ENCODE measurements at places on chromosomes 7 and 10. TPM values are rescaled to one million over a fixed set of nuclear protein-coding genes. Genes with fewer than 3 reads are reported as not detected.

Gene SPDYE9
- not detected for total RNA-seq

Gene TMEM130
- not detected for total RNA-seq

Gene CALHM3
- not detected for total RNA-seq

Gene STEAP2
- 5.0 TPM for total RNA-seq

Gene ABHD11
- total RNA-seq = 8.3 TPM

Gene LIPK
- total RNA-seq = 3.3 TPM

Gene GPR26
- not detected for total RNA-seq

Gene PNLIP
- total RNA-seq = not detected

Gene NXPH1
- total RNA-seq = not detected

Gene UTF1
- not detected for total RNA-seq

Gene GRID1
- 2.7 TPM for total RNA-seq

GRCh38 chr7:99326408-99326782, 697 bp downstream of the ARPC1A start:
- peak overlapping the region; percentile 98 for H3K27ac ChIP-seq
- H3K4me3 ChIP-seq = peak overlapping the region; percentile 97
- H3K36me3 ChIP-seq = no peaks in the 10 kb centered on the region
- DNase-seq = no peak

- peaks cover 34% of the 10 kb centered on the region for H3K4me1 ChIP-seq
- no peaks in the 10 kb centered on the region for H3K27me3 ChIP-seq
- H3K4me3 ChIP-seq = no peak overlapping the region
- no peak for DNase-seq
- no peaks in the 10 kb centered on the region for H3K36me3 ChIP-seq
Measured at GRCh38 chr10:38007991-38008390, 2.5 kb upstream of the ZNF33A start.

DNA sequence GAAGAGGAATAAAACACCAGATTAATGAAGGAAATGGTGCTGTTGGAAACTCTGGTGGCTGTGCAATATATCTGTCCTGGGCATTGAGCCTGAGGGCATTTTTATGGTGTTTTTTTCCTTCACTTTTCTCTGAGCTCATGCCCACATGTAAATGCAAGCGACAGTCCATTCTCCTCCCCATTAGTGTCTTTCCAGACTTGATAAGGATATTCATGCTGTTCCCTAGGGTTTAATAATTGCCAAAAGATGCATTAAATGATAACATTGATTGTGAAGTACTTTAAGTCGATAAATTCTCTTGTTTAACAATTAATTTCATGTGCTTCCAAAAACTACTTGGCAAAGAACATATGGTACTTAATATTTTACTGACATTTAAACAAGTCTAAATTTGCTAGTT, 384.7 kb downstream of the MDFIC start:
- H3K27ac ChIP-seq = no peak overlapping the region
- H3K27me3 ChIP-seq = no peaks in the 10 kb centered on the region

DNA sequence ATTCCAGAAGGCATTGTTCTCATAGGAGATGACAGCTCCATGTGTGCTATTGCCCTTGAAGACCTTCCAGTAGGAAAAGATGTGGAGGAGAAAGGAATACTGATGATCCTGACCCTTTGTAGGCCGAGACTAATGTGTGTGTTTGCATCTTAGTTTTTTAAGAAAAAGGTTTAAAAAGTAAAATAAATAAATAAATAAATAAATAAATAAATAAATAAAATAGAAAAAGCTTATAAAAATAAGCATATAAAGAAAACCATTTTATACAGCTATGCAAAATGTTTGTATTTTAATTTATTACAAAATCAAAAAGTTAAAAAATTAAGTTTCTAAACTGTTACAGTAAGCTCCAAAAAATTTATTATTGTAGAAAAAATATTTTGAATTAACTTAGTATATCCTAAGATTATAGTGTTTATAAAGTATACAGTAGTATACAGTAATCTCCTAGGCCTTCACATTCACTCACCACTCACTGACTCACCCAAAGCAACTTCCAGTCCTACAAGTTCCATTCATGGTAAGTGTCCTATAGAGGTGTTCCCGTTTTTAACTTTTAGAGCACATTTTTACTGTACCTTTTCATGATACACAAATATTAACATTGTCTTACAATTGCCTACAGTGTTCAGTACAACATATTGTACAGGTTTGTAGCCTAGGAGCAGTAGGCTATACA, 435.2 kb upstream of the SEMA3A start:
- H3K36me3 ChIP-seq = no peaks in the 10 kb centered on the region
- no peaks in the 10 kb centered on the region for H3K4me1 ChIP-seq
- DNase-seq = no peak
- no peak overlapping the region for H3K4me3 ChIP-seq

- H3K36me3 ChIP-seq = no peaks in the 10 kb centered on the region
- no peak for DNase-seq
- H3K27ac ChIP-seq = no peak overlapping the region
- peaks cover 5% of the 10 kb centered on the region for H3K4me1 ChIP-seq
Measured at GRCh38 chr10:60948851-60949250, 4.9 kb upstream of the RHOBTB1 start.

GRCh38 chr10:47372726-47373125, 11.4 kb downstream of the ZNF488 start:
- H3K36me3 ChIP-seq = no peaks in the 10 kb centered on the region
- DNase-seq = no peak
- H3K27ac ChIP-seq = no peak overlapping the region
- H3K4me1 ChIP-seq = no peaks in the 10 kb centered on the region
- peaks cover 14% of the 10 kb centered on the region for H3K27me3 ChIP-seq

DNA sequence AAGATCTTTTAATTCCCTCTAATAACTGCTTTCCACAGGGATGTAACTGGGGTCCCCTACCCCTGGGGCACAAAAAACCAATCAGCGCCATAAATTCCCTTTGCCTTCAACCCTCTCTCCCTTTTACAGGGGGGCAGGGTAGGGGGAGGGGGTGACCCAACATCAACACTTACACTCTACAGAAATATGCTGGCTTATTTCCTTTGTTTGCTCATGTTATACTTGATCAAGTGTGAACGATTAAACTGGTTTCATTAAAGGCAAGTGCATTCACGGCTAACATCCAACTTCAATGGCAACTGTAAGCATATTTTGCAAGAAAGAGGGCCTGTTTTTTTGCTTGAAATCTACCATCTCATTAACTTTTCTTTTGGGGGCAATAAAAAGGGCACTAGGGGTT, 2.9 kb downstream of the CTBP2 start:
- DNase-seq = no peak
- peak overlapping the region; percentile 97 for H3K27ac ChIP-seq
- no peaks in the 10 kb centered on the region for H3K36me3 ChIP-seq

- H3K27ac ChIP-seq = no peak overlapping the region
- H3K4me1 ChIP-seq = no peaks in the 10 kb centered on the region
- no peak for DNase-seq
Measured at GRCh38 chr7:15870347-15870746, 183.9 kb upstream of the MEOX2 start.

DNA sequence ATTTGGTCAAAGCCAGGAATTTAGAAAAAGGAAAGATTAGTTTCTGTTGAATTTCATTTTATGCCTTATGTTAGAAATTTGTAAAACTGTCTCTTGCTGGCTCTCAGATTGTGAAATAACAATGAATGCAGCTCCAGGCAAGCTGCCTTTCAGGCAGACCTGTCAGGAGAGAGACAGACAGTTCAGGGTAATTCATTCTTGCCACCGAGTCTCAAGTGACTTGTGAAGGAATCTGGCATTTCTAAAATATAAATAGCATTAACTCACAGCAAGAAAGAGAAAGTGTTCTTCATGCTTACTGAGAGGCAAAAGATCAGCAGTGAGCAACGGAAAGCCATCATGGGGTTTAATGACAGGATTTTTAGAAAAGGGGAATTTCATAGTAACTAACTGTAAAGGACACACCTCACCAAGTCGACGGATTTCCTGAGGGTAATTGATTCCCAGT, 442.3 kb upstream of the AKR1E2 start:
- H3K27me3 ChIP-seq = no peaks in the 10 kb centered on the region
- no peak overlapping the region for H3K27ac ChIP-seq
- no peak for DNase-seq
- H3K36me3 ChIP-seq = no peaks in the 10 kb centered on the region
- H3K4me1 ChIP-seq = peaks cover 4% of the 10 kb centered on the region
- H3K4me3 ChIP-seq = no peak overlapping the region

- H3K4me3 ChIP-seq = no peak overlapping the region
- no peaks in the 10 kb centered on the region for H3K27me3 ChIP-seq
- DNase-seq = no peak
Measured at GRCh38 chr7:117781707-117782106, 91.5 kb downstream of the CTTNBP2 start.

DNA sequence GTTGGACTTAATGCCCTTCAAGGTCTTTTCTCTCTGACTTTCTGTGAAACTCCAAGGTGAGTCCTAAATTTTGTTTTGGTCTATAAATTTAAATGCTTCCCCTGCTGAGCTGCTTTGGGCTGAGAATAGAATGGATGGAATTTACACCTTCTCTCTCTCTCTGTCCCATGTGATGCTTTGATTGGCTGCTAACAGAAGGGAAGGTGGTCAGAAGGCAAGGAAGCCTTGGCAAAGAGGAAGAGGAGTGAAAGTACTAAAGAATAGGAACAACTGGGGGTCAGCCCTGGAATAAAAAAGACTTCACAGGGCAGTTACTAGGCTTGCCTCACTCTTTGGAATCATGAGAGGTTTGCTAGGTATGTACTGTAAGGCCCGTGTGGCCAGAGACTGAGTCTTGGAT, 260.2 kb downstream of the AUTS2 start:
- H3K4me3 ChIP-seq = no peak overlapping the region
- H3K4me1 ChIP-seq = no peaks in the 10 kb centered on the region
- no peak for DNase-seq
- no peak overlapping the region for H3K27ac ChIP-seq

GRCh38 chr7:83941300-83941699, 253.3 kb downstream of the SEMA3A start:
- H3K36me3 ChIP-seq = no peaks in the 10 kb centered on the region
- H3K27me3 ChIP-seq = no peaks in the 10 kb centered on the region

DNA sequence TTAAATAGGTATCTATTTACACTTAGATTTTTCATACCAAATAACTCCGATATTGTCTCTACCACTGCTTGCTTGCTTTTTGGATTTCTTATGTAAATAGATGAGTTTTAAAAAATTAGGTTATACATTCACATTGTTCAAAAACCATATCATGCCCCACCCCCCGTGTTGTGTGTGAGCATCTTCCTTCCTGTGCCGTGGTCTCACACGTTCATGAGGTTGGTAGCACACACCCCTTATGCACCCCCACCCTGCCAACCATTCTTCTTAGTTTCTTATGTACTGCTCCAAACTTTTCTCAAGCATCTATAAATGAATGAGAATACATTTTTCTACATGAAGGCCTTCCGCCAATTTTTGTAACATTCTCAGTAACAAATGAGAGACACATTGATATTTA, 115.6 kb downstream of the FANK1 start:
- H3K4me3 ChIP-seq = no peak overlapping the region
- no peak for DNase-seq
- no peaks in the 10 kb centered on the region for H3K4me1 ChIP-seq
- H3K27me3 ChIP-seq = no peaks in the 10 kb centered on the region
- no peak overlapping the region for H3K27ac ChIP-seq

- no peak overlapping the region for H3K27ac ChIP-seq
- H3K36me3 ChIP-seq = no peaks in the 10 kb centered on the region
- no peaks in the 10 kb centered on the region for H3K4me1 ChIP-seq
- H3K4me3 ChIP-seq = no peak overlapping the region
- no peaks in the 10 kb centered on the region for H3K27me3 ChIP-seq
- DNase-seq = no peak
Measured at GRCh38 chr10:82544377-82544776, 669.4 kb downstream of the NRG3 start.

DNA sequence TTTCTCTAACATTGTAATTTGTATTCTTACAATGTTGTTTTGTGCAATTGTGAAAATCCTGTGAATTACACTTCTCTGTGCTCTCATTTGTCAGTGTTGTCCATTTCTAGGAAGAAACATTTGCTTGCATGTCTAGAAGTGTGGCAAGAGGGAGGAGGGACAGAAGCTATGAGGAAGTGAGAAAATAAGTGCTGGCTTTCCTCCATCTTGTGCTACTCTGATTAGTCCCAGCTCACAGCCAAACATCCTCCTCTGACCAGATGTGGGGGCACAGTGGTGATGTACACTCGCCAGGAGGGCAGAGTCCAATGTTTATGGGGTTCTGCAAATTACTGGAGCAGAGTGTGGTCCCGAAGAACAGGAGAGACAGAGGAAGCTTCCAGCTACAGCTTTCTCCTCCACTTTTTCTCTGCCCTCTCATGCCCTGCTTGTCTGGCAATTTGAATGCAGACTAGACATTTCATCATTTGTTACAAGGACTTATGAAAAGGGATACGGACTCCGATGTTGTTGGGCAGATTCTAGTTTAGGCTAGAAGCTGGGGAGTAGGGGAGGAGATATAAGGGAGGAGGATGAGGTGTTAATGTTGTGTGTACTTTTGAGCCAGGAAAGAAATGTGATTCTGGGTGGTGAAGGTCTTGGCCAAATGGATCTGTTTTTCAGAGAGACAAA, 131.0 kb upstream of the C1GALT1 start:
- no peak for DNase-seq
- H3K4me3 ChIP-seq = no peak overlapping the region
- H3K4me1 ChIP-seq = no peaks in the 10 kb centered on the region
- H3K27me3 ChIP-seq = no peaks in the 10 kb centered on the region
- no peak overlapping the region for H3K27ac ChIP-seq
- no peaks in the 10 kb centered on the region for H3K36me3 ChIP-seq

DNA sequence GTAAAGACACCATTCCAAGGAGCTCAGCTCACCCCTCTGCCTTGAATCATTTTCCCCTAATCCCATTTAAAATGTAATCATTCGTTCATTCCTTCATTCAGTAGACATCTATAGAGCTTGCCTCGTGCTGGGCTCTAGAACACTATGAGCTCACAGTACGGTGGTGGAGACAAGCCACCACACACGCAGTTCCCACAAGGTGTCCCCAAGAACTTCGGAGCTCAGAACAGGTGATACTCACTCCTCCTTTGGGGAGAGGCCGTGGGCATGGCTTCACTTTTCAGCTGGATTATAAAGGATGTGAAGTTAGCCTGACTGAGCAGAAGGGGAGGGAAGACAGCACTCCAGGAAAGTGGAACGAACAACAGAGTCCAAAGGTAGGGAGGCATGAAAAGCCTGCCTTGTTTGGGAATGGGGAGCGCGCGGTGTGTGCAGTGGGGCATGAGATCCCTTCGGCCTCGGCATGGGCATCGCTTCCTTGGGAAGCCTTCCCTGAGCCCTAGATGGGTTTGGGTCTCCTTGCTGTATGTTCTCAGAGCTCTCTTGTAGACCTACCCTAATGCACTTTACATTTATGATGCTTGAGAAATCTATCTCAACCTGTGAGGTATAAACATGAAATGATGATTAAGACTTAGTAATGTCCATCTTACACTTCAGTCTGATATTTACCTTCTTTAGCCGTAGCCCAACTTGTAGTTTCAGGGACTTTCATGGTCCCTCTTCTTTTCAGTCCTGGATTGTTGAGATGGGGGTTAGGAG, 809 bp upstream of the OGA start:
- H3K4me1 ChIP-seq = peaks cover 21% of the 10 kb centered on the region
- no peaks in the 10 kb centered on the region for H3K36me3 ChIP-seq
- peak overlapping the region; percentile 23 for H3K4me3 ChIP-seq

DNA sequence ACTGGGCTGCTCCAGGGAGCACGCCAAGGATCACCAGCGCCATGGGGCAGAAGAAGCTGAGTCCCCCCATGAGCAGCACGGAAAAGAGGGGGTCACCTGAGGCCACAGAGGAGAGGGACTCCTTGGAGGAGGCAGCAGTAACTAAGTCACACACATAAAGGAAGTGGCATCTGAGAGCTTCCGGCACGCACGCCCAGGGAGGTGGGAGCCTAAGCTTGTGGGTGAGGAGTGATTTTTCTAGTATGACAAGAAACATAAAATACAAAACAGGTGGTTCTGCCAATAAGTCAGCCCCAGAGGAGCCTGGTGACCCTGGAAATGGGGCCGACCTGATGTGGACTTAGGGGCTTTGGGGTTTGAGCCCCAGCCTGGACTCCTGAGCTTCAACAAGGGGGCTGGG, 60.8 kb downstream of the CARD11 start:
- peaks cover 17% of the 10 kb centered on the region for H3K4me1 ChIP-seq
- DNase-seq = no peak
- H3K4me3 ChIP-seq = no peak overlapping the region
- H3K27ac ChIP-seq = no peak overlapping the region
- no peaks in the 10 kb centered on the region for H3K36me3 ChIP-seq
